ENCODE measurements at places on chromosomes 5 and 9.

- no peak for DNase-seq
Measured at GRCh38 chr9:94623253-94623652, 16.1 kb downstream of the FBP1 start.

DNA sequence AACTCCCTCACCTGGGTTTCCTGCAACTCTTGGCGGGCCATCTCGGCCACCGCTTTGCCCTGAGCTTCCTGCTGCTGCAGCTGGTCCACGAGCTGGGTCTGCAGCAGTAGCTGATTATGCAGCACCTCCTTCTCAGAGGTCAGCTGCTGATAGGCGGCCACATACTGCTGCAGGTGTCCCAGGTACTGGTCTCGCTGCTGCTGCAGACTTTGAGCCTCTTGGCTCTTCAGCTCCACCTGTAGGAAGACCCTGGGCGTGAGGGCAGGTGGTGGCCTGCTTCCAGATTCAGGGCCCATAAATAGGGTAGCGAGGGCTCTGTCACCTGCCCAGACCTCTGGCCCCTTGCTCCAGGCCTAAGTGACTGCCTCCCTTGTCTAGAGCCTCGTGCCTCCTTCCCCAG lies 16.7 kb downstream of the GOLGA2 start:
- no peak for DNase-seq

GRCh38 chr9:71928806-71929205 lies 17.4 kb downstream of the C9orf85 start:
- DNase-seq: no peak

DNA sequence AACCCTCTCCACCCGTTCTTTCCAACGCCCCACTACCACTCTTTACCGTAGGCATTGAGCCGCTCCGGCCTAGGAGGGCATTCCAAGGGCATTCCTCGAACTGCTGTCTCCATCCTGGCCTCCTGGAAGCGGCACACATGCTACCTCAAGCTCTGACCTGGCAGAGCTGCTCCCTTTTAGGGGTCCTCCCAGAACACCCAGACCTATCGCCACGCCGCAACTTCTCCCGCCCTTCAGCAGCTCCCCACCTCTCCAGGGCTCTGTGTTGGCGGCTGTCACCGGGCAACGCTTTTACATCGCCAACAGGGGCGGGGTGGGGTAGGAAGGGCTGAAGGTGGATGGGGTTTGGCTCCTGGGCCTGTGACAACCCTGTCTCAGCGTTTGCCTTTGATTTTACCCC lies 4.6 kb upstream of the MYORG start:
- DNase-seq: peak; percentile 21

- no peak for DNase-seq
Measured at GRCh38 chr9:1210954-1211353, 160.8 kb downstream of the DMRT2 start.

- DNase-seq: no peak
Measured at GRCh38 chr5:9239071-9239470, 306.8 kb downstream of the SEMA5A start.

DNA sequence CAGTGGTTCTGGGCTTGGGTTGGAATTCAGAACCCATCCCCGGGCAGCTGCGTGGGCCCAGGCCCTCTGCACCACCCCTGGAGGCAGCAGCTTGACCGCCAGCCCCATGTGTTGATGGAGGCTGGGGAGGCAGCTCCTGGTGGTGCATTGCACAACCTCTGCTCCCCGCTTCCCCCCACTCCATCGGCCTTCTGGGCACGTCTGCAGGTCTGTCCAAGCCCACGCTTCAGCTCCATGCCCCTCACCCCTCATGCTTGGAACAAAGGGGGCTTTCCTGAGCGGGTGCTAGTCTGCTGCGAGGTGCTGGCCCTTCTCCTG lies 1.4 kb downstream of the NCS1 start:
- no peak for DNase-seq

DNA sequence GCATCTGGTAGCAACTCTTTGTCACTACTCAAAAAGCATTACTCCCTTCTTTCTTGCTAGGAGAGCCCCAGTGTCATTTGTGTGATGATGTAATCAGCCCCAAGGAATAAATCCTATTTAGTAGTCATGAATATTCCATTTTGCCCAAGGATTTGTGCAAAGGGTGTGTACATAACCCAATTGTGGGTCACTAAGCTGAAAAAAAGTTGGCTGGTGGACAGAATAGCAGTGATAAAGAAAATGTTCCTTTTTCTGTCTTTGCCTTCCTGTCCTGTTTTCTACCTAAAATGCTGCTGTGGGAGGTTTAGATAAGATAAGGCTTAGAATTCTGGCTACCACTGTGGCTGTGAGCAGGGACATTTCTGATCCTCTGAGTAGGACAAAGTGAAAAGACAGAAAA lies 223.1 kb upstream of the ITGA1 start:
- DNase-seq: no peak

DNA sequence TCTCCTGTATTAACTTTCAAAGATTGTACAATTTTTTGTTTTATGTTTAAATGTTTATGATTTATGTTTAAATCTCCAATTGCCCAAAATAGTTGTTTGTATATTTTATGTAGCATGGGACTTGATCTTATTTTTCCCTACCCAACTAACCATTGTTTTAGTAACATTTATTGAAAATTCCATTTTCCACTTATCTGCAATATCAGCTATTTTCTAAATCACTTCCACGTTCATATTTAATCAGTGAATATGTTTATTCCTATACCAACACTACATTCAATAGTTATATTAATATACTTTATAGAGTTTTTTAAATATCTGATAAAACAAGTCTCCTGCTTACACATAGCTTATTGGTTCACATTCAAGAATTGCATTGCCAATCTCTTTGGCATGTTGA lies 532.2 kb downstream of the CHSY3 start:
- DNase-seq: no peak

DNA sequence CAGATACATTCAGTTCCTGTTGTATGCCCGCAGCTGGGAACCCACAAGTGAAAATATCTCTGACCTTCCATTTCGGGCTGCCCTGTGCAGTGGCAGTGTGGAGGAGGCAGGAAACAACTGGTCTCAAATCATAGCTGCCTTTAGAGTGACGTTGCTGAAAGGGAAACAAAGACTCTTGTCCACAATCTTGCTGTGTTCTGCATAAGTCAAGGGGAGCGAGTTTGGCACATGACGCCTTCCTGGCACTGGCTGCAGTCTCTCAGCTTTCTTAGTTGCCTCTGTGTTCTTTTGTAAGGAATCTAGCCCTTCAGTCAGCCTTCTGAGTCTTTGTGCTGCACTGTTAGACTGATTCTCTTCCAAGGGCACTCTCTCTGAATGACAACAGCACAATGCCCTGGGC lies 24.0 kb downstream of the ADAMTS16 start:
- DNase-seq: no peak

DNA sequence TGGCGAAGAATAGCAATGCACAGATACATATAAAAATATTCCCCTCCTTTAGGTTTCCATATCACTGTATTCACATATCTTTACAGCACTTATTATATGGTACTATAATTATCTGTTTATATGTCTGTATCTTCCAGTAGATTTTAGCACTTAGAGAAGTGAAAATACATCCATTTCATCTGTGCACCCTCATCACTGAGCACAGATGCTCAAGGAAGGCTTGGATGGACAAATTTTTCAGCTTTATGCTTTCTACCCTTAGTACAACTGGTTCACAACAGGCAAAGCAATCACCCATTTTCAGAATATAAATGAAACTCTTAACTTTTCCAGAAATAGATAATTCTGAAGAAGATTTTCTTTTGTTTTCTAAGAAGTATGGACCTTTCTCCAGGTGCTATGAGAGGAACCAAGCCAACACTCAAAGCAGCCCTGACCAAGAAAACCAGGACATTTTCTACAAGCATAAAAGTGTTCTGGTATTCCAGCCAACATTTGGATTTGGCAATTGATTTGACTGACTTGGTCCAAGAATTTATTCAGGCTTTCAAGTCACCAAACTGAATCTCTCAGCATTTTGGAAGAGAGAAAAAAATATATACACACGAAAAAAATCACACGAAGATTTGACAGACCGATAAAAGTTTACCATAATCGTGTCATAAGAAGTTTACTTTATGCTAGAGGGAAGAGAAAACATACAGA lies 170.2 kb upstream of the CD180 start:
- peak; percentile 29 for DNase-seq

DNA sequence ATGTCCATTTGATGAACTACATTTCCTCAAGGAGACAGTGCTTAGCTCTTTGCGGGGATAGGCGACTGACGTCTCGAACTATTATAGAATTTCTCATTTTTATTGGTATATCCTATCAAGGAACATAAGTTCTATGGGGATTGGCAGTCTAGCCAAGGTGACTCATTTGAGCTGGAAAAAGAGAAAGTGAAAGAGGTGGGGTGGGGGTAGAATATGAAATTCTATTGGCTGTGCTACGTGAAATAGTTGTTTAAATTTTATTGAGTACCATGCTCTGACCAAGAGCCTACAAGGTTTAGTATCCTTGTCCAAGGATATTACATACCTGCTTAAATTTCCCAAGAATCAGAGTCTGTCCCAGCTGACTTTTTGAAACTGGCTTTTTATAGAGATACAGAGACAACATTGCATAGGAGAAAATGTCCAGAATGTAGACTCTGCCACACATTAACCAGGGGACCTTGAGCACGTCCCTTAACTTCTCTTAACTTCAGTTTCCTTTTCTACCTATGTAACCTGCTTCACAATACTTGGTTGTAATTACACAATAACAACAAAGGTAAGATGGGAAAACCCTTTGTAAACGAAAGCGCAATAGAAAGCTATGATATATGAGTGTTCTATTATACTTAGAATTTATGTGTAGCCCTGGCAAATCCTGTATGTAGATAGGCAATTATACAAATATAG lies 226.4 kb upstream of the WWC1 start:
- no peak for DNase-seq

DNA sequence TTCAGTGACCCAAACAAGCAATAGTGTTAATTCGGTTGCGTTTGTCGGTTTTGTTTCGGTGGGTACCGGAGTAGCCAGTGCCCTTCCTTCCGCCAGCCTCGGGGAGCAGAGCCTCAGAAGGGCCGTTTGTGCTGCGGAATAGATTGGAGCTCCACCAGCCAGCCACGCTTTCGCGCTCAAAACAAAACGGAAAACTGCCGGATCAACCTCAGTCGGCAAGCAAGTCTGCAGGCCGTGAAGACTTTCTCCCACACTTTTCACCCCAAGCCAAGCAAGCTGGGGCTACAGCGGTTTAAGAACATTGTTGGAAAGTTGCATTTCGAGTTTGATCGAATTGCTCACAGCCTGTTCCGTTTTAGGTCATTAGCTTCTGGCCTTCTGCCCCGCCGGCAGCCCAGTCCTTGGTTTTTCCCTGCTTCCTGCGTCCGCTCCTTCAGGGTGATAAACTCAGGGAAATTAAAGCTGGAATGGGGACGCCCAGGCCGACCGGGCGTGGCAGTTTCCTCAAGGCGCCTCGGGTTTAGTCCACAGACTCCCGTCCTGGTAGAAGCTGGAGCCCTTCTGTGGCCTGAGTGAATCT lies 803 bp upstream of the CCNO start:
- DNase-seq: peak; percentile 28

DNA sequence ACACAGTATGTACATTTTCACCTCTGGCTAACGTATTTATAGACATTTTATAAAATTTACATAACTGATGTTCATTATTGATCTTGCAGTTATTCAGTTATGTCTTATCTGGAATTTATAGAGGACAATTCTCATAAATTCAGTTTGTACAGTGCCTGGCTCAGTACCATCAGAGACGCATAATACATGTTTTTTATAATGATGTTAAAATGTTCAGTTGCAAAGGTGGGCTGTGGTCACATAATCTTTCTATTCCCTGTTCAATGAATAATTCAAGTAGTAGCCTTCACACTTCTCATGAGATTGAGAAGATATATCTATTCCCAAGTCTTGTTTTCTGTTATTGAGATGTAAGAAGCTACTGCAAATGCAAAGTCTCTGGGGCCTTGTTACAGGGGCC lies 393.1 kb upstream of the ARRDC3 start:
- no peak for DNase-seq

- no peak for DNase-seq
Measured at GRCh38 chr5:172429201-172429940, 25.0 kb downstream of the SH3PXD2B start.

DNA sequence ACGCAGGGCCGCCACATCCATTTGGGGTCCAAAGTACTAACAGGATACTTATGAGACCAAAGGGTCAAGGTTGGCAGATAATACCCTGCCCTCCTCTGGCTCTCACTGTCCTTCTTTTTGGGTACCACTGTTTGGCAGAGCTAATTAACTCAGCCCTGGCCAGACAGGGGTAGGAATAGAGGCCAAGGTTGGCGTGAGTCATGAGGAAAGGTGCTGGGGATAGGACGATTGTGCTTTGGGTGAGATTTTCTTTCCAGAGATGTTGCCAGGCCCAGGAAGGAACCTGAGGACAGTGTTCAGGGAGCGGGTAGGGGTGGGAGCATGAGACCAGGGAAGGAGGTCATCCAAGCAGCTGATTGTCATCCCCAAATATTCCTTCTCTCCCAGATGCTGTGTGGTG lies 191.8 kb upstream of the PANK3 start:
- DNase-seq: no peak

DNA sequence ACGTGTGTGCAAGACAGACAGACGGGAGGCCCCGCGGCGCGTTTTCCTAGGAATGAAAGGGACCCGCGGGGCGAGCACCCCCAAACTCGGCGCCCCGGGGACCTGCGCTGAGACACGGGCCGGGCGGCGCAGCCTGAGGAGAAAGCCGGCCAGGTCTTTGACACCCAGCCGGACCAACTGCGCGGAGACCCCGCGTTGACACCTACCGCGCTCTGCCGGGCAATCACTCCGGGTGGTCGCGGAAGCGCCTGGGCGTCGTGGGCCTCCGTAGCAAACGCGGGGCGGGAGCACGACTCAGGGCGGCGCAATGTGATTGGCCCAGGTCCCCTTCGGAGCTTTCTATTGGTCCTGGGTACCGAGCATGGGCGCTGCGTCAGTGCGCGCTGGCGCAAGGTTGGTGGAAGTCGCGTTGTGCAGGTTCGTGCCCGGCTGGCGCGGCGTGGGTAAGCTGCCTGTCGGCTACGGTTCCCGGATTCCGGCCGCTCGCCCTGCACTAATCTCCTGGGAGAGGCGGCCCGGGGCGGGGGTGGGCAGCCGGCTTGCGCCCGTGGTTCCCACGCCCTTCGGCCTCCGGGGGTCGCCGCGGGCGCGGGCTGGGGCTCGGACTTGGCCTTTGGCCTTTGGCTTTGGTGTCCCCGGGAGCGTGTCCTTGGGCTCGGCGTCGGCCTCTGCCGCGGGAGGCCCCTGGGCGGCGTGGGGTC lies at the start of the genes FASTKD3 and MTRR:
Gene FASTKD3 (minus strand): TSS at position 259 of the 701 bp plus-strand sequence. CDS start 948 bp downstream, outside the sequence.
Gene MTRR (plus strand): TSS at position 376 of the 701 bp plus-strand sequence. CDS start 1,647 bp downstream, outside the sequence.
- peak; percentile 93 for DNase-seq

DNA sequence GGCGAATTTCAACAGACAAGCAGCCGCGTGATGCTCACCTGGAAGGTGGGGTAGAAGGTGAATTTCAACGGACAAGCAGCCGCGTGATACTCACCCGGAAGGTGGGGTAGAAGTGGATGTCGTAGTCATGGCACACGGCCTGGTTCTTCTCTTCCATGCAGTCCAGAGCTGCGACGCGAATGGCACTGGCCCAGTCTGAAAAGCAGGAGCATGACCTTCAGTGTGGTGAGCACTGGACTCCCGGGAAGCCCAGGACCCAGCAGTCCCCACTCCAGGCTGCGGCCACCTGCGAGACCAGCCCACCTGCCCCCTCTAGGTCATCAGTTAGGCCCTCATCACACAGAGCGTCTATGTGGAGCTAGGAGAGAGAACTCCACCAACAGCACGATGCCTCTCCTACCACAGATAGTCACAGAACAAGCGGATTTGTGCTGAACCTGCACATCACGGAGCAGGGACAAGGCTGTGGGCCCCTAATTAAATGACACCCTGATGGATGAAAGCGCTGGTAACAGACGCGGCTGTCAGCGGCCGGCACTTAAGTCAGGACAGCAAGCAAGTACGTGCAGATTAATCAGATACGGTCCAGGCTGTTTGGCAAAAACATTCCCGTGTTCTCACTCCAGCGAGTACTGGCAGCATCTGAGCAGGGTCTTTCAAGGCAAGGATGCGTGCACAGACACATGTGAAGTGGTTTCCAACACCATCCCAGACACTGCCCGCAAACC lies 18.8 kb downstream of the QSOX2 start:
- DNase-seq: no peak

Measured in cerebellum (tissue), 4 donors.